GM19239 (cell line): ENCODE measurements at places on chromosomes 11 and 22.

DNA sequence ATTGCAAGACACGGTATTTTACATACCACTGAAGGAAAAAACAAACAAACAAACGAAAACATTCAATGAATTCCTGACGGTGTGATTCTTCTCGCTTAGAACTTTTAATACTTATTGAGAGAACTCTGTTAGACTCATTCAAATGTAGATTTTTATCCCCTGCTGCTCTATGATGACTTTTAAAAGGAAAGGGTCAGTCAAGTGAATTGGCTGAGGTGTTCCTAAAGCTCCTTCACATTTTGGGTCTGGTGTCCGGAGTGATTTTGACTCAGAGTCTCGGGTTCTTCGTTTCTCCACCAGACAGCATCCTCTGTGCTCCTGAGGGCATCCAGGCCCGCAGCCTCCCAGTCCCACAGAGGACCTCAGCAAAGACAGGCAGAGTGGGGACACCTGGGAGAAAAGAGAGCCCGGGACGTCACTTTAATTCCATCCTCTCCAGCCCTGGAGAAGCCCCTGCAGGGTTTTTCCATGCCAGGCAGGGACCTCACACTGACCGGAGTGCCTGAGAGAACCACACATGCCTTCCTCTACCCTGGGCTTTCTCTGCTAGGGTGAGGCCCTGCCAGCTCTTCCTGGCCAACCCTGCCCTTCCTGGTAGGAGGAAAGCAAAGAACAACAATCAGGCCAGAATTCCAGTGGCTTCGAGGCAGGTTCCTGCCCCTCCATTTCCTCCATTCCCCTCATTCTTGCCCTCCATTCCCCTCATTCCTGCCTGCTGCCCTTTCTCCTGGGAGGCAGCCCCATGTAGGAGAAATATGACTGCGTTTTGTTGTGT lies 1.4 kb upstream of the CSF2RB start:
- DNase-seq, result no peak

DNA sequence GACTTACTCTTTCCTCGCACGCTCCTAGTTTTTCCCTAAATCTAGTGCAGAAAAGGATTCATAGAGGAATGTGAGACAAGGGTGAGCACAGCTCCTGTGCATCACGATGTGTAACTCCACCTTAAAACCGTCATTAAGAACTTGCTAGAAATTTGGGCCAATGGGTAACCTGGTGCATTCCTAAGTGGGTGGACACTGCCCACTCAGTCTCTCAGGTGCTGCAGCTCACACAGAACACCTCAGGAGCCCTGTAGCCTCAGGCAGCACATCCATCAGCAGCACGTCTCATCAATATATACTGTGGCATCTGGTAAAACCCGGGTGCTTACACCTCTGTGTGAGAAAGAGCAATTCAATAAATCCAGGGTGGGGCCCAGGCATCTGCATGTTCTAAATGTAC lies 12.4 kb downstream of the POU2AF3 start:
- DNase-seq, result no peak

DNA sequence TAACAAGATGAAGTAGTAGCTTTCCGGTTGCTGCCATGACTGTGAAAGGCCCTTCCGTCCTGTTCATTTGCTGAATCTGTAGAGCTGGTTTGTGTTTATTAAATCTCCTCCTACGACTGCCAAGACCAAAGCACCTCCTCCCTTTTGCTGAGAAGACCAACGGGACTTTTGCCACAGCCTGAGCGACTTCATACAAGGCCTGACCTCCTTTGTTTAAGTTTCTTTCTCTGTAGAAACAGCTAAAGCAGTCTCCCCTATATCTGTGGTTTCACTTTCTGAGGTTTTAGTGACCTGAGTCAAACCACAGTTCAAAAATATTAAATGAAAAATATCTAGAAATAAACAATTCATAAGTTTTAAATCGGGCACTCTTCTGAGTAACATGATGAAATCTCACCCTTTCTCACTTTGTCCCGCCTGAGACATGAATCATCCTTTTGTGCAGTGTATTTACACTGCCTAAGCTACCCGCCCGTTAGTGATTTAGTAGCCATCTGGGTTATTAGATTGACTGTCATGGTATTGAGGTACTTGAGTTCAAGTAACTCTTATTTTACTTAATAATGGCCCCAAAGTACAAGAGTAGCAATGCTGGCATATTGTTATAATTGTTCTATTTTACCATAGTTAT lies 119.1 kb upstream of the LRRC4C start:
- no peak for DNase-seq

DNA sequence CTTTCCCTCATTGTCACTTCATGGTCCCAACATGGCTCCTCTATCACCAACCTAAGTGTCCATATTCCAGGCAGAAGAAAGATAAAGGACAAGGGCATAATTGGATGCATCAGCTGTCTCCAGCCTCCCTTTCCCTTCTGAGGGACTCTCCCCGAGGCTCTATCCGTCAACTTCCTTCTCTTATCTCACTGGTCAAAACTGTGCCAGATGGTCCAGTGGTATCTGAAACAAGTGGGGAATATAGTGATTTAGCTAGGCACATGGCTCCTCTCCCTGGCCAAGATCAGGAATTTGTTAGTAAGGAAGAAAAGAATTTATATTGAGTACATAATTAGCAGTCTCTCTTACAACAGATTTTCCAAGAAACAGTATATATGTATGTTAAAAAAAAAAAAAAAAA lies 12.6 kb upstream of the SPON1 start:
- DNase-seq, result no peak

DNA sequence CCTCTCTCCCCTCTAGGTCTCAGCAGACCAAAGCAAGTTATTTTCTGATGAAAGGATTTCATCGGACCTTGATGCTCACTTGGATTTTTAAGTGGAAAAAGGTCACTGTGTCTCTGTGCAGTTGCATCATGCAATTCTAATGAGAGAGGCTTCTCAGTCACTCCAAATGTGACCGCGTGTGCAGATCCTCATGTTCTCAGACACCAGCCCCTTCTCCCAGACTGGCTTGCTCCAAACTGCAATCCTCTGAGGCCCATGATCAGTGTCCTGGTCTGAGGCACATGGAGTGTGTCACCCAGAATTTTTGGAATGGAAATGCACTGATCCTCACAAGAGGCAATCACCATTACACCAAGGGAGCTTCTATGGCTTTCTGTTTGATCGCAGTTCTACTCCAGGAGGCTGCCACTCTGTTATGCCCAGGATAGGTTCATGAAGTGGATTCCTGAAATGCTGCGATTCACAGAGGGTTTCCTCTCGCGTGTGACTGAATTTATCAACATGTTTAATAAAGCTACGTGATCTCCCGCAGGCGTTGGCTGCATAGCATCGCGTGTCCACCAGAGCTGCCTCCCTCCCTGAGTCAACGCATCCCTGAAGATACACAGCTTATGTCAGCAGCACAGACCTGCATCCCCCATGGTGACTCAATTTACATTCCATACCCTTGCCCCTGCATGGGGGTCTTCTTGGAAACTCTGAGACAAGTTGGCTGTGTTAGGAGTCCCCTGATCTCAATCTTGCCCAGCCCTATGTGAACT lies 544.6 kb upstream of the B3GAT1 start:
- DNase-seq, result no peak

- DNase-seq, result no peak
Measured at GRCh38 chr11:117841551-117842031, 17.0 kb upstream of the FXYD2 start.
